Lower lobe of right lung (tissue), 2 donors: ENCODE measurements at places on chromosomes 4 and X. TPM values are rescaled to one million over a fixed set of nuclear protein-coding genes. Genes with fewer than 3 reads are reported as not detected.

DNA sequence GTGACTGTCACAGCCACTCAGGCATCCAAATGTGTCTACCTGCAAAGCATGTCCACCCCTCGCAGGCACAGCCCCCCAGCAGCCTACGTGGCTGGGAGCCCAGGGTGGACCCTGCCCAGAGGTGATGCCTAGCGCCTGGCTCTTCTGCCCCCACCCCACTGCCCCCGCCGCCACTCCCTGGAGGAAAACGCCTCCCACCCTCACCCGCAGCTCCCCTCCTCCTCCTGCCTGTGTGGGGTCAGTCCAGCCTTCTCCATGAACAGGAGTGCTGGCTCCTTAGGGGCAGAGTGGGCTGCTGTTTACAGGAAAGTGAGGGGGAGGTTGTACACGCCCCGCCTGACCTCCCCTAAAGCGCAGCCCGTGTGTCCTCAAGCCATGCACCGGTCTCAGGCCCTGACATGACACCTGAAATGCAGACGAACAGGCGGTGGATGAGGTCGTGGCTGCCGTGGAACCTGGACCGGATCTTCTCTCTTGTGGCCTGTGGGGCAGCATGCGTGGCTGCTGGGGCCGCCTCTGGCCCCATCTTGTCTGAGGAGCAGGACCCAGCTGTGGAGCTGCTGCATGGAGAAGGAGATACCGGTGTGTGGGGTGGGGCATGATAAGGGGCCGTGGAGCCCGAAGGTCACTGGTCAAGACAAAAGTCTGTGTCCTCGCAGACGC is 11.9 kb upstream of the MXD4 start:
- DNase-seq: no peak

- no peak for DNase-seq
Measured at GRCh38 chr4:161573836-161574235, 590.0 kb downstream of the FSTL5 start.

GRCh38 chr4:168955674-168956073 is 54.4 kb downstream of the CBR4 start:
- DNase-seq: no peak

DNA sequence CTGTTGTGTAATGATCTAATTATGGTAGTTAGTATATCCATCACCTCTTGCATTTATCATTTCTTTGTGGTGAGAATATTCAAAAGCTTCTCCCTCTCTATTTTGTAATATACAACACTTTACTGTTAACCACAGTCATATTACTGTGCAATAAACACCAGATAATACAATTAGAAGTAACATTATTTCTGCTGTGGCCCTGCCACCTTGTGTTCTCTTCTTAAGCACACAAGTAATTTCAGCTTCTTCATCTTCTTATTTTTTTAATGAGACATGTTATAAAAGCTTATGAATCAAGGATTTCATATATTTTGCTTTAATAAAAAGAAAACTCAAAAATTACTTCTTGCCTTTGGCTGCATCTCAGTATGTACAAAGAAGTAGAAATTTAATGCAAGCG is 675.2 kb upstream of the INTU start:
- DNase-seq: no peak

- DNase-seq: no peak
Measured at GRCh38 chr4:53575552-53575951, 15.7 kb downstream of the LNX1 start.

DNA sequence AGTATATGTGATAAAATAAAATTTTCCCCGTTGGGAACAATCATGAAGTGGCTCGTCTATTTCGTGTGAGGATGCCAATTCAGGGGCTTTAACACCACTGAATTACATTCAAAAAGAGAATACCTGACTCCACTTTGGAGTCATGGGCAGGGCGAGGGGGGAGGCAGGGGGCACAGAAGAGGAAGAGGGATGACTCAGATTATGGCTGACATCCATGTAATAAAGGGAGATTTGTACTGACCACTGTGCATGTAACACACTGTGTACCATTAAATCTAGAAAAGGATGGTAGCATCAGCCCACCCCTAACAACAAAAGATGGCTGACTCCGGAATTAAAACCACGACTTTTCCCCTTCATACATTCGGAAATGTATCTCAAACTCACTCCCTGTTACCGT is 1.3 kb downstream of the SLC9A7 start:
- no peak for DNase-seq

DNA sequence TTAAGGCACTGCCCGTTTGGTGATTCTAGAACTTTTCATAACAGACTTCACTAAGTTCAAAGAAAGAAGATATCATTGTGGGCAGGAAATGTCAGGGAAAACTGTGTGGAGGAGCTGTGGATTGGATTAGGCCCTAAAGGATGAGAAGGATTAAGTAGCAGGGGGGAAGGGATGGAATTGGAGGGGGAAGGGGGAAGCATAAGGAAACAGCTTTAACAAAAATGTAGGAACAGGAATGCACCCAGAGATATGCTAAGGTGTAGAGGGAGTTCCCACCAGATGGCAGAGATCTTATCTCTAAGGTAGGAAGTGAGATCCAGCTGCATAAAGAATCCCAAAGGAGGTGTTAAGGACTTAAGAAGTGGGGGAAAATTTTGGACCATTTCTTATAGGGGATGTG is 114.5 kb downstream of the LARP7 start:
- DNase-seq: no peak

- no peak for DNase-seq
Measured at GRCh38 chrX:121254336-121254735, 206.9 kb downstream of the GLUD2 start.

- DNase-seq: no peak
Measured at GRCh38 chr4:41072021-41072777, 142.1 kb downstream of the APBB2 start.

- no peak for DNase-seq
Measured at GRCh38 chrX:16376056-16376455, 208.8 kb downstream of the MAGEB17 start.

GRCh38 chr4:75040703-75041102 is 107.8 kb downstream of the PARM1 start:
- DNase-seq: no peak

- DNase-seq: no peak
Measured at GRCh38 chrX:70476934-70477733, 32.5 kb downstream of the DLG3 start.

DNA sequence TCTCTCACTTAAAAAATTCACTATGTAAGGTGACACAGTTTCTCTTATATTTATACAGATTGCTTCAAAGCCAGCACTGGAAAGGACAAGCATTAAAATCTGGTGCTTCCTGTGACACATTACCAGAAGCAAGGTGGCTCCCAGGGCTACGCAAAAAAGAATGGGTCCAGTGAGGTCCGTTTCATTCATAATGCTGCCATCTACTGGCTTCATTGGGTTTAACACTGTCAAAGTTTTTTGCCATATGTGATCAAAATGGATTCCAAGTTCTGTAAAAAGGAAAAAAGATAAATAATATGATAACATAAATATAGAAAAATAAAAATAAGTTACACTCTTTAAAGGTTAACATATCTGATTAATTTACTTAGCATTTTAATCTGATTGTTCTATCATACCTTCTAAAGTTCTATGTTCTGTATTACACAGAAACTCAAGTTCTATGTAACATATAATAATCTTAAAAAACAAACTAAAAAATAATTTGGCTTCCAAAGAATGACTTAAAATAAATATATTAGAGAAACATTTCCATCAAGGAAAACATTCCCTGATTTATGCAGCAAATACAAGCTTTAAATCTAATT is 22.1 kb downstream of the YIPF7 start:
- DNase-seq: no peak

DNA sequence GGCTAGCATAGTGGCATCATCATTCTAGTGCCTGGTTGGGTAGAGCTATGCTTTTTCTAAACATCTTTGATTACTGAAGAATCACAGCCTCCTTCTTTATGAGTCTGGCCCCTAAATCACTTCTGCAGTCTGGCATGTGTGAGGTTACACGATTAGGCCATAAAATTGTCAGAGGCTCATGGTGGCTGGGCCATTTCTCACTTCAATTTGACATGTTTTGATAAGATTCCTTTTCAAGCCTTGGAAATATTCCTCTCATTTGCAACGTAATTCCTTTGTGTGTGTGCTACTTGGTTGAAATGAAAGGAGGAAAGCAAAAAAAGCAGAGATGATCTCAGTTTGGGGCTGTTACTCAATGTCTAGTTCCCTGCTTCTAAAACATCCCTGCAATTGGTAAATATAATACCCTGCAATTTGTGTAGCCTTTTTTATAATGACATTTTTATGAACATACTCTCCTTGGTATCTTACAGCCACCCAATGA is 6.2 kb downstream of the CCKAR start:
- no peak for DNase-seq

GRCh38 chr4:75564023-75564422 is 8.2 kb downstream of the ODAPH start:
- no peak for DNase-seq

GRCh38 chrX:147679356-147680005 is 232.2 kb upstream of the FMR1 start:
- DNase-seq: no peak

- peak; percentile 56 for DNase-seq
Measured at GRCh38 chr4:140242357-140243277, 88.6 kb upstream of the MAML3 start.

- DNase-seq: peak; percentile 12
Measured at GRCh38 chrX:126064901-126065541, 101.1 kb downstream of the DCAF12L2 start.

DNA sequence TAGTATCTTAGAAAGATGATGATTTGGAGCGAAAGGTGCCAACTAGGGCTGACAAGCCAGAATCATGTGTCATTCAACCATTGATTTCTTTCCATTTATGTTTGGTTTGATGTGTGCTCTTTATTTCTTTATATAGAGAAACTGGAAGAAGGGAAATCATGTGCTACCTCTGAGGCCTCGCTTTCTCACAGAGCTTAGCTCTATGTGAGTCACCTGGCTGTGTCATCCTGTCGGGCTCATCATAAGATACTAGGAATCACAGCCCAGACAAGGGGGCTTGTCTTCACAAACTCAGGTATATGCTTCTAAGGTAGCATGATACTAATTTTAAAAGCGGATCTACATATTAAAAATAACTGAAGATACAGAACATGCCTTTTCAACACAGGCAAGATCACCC is 81.7 kb upstream of the GPM6B start:
- no peak for DNase-seq

GRCh38 chr4:81509191-81509590 is 37.5 kb upstream of the RASGEF1B start:
- no peak for DNase-seq

DNA sequence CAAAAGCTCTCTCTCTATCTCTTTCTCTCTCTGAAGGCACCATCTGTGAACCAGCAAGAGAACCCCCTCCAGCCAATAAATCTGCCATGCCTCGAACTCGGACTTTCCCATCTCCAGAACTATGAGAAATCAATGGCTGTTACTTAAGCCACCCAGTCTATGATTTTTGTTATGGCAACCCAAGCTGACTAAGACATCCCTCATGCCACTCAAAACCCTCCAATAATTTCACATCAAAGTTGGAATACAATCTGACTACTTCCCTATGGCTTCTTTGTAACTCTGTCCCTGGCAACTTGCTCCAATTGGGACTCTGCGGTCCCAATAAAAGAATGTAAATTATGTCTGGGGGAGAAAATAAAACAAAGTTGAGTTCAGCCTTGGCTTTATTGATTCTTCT is 265.7 kb downstream of the SHOX start:
- DNase-seq: no peak

DNA sequence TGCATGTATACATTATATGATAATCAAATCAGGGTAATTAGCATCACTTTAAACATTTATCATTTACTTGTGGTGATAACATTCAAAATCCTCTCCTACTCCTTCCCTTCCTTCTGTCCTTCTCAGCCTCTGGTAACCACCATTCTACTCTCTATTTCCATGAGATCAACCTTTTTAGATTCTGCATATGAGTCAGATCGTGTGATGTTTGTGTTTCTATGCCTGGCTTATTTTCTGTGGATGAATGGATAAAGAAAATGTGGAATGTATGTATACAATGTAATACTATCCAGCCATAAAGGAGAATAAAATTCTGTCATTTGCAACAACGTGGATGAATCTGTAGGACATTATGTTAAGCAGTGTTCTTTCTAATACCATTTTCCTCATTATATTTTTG is 123.9 kb downstream of the NAA11 start:
- no peak for DNase-seq

- DNase-seq: no peak
Measured at GRCh38 chrX:109312757-109313156, 169.1 kb downstream of the GUCY2F start.

DNA sequence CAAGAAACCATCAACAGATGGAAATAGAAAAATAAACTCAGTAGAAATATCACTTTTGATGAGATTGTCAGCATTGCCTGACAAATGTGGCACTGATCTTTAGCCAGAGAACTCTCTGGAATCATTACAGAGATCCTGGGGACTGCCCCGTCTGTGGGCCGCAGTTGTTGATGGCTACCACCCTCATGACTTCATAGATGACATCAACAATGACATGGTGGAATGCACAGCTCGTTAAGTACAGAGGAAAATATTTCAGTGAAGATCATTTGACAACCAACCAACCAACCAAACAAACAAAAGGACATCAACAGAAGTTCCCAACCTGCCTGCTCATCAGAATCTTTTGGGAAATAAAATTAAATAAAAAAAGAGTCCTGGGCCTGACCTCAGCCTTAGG is 132.6 kb downstream of the UCHL1 start:
- no peak for DNase-seq

- no peak for DNase-seq
Measured at GRCh38 chr4:186249785-186250754, 15.9 kb upstream of the F11 start.

- no peak for DNase-seq
Measured at GRCh38 chrX:19981947-19982346, 8.9 kb downstream of the BCLAF3 start.

DNA sequence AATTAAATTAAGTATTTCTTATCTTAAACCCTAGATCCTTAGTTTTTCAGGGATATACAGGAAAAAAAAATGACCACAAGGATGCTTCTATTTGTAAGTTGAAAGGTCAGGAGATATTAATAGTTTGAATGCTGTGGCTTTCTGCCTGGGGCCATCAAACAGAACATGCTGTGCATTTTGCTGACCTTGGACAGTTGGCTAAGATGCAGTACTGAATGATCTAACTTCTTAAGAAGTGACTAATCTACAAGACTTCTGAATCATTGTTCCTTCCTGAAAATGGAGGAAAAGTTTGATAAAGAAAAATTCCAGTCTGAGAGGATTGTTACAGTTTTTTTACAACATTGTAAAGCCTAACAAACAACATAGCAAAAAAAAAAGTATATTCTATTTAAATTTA is 237.8 kb upstream of the JADE1 start:
- no peak for DNase-seq

The ADAD1 gene
- total RNA-seq: not detected

The DUSP21 gene
- not detected for total RNA-seq

The VGLL1 gene
- total RNA-seq: not detected

The RBM46 gene
- not detected for total RNA-seq

The SYP gene
- 4.2 TPM for total RNA-seq

The PAGE2 gene
- not detected for total RNA-seq

The NXF2 gene
- total RNA-seq: 0.35 TPM

The GPR78 gene
- 0.21 TPM for total RNA-seq

The TSPAN5 gene
- 5.7 TPM for total RNA-seq

The PLAC8 gene
- 115 TPM for total RNA-seq

The DACH2 gene
- not detected for total RNA-seq

The ARHGAP6 gene
- total RNA-seq: 16.7 TPM

The PRSS48 gene
- total RNA-seq: not detected

The FABP2 gene
- total RNA-seq: not detected
